Activated CD4-positive, alpha-beta memory T cell treated with anti-CD3 and anti-CD28 coated beads for 36 hours (primary cell): ENCODE measurements at places on chromosomes 2 and 18.

GRCh38 chr2:29743516-29743915, 177.9 kb downstream of the ALK start:
- DNase-seq = no peak

GRCh38 chr2:226256709-226257376, 542.8 kb downstream of the IRS1 start:
- no peak for DNase-seq

- DNase-seq = no peak
These were observed 597.3 kb downstream of the ERBB4 start for GRCh38 chr2:211941216-211941747.

DNA sequence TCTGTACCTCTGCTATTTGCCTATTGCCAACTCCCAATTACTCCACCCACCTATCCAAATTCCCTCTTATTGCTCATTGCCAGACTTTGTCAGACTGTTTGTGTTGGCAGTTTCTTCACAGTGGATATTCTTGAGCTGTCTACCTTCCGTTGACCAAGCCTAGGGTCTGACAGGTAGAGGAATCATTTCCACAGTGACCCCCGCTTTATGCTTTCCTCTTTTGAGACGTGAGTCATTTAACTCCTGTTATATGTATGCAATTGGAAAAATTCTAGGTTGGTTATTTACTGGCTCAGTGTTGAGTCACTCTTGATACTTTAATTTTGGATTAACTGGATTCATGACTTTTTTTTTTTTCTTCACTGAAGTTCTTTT, 187.7 kb downstream of the IRS1 start:
- DNase-seq = no peak

GRCh38 chr2:118807668-118808428, 39.6 kb downstream of the EN1 start:
- DNase-seq = no peak

GRCh38 chr18:78768656-78769501, 210.7 kb upstream of the SALL3 start:
- DNase-seq = no peak

DNA sequence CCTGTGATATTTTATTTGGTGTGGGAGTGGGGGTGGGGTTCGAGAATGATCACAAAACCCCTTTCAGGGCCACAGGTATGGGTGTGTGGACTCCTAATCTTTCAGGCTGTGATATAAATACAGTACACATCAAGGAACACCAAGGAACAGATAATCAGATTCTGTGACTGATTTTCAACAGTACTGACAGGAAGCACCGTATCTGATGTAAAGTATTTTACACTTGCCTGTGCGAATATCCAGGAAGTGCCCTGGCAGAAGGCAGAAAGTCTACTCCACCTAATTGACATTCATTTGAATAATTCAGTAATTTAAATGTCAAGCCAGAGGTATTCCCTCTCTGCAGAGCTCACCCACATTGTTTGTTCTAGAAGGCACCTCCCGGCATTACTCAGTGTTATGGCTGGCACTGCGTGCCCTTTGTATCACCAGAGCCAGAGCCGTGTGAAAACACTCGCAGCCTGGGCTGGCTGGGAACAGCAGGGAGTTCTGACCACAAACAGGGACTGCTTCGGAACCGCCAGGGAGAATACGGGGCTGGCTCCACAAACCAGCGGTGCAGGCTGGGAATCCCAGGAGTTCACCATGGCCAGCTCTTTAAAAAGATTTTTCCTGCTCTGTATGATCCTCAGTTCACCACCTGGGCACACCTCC, 91.8 kb downstream of the ACVR1 start:
- peak; percentile 26 for DNase-seq

GRCh38 chr2:234422981-234423431, 73.9 kb downstream of the ARL4C start:
- peak; percentile 77 for DNase-seq

- no peak for DNase-seq
These were observed 153.4 kb downstream of the SH3RF3 start for GRCh38 chr2:109282360-109282759.

DNA sequence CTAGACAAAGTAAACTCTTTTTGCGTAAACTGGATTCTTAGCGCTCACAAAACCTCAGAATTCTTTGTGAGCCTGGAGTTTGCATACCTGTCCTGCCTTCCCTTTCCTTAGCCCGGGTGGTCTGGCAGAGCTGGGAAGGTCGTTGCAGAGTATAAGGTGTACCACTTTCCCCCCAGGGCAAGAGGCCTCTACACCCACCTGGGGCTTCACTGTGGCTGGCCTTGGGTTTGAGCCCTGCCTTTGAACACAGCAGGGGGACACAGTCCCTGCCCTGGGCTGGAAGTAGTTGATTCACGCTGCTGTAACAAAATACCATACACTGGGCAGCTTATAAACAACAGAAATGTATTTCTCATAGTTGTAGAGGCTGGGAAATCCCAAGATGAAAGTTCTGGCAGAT, 133.9 kb downstream of the B3GNT2 start:
- no peak for DNase-seq

GRCh38 chr18:63316612-63317555, 2.7 kb downstream of the BCL2 start:
- DNase-seq = no peak

DNA sequence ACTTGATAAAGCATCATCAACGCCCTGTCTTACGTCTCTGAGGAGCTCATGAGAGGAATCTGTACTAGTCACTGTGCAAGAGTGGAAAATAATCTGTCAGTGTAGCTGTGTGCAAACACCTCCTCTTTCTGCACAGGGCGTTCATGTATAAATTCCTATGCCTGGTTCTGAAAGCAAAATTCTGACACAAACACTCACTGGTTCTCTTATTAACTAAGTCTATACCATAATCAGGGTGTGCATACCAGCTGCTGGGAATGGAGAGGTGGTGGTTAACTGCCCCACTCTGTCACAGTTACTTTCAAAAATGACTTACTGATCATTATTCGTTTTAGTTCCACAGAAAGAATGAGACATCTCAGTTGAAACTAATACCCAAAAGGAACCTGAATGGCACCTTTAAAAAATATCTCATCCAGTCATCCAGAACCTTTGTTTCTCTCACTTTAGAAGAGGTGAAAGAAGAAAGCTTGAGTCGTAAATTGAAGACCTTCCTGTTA, 35.7 kb downstream of the STK39 start:
- peak; percentile 76 for DNase-seq

DNA sequence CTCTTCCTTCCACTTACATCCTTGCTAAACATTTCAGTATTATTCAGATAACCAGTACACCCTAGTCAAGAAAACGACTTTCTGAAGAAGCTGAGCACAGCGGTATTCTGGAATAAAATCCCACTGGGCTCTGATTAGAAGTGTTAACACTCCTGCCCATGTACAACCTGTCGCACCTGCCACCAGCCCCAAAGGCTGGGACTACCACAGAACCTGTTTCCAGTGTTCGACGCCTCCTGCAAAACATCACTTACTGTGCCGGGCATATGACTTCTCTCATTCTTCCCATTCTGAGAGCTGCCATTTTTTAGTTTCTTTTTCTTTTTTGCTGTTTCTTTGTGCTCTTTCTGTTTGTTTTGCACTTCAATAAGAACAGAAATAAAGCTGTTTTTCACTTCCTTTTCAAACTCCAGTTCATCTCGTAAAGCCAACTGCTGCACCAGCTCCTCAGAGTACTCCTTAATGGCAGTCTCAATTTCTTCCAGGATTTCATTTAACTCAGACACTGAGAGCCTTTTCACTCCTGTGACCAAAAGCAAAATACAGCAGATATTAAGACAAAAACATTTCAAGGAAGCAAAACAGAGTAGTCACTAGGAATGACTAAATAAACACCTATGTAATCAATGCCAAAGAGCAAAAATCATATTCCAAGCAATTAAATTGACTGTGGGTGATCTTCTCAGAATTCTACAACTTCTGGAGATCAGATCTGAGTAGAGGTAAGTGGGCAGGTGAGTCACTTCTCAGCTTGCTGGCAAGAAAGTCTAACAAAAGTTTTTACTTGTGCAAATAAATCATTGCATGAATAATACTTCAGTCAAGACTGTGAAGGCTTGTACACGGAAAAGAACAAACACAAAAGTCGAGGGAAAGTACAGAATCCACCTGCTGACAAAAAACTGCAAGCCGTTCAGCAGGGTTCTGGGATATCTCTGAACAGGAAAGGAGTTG, 19.3 kb downstream of the FEZ2 start:
- DNase-seq = no peak

DNA sequence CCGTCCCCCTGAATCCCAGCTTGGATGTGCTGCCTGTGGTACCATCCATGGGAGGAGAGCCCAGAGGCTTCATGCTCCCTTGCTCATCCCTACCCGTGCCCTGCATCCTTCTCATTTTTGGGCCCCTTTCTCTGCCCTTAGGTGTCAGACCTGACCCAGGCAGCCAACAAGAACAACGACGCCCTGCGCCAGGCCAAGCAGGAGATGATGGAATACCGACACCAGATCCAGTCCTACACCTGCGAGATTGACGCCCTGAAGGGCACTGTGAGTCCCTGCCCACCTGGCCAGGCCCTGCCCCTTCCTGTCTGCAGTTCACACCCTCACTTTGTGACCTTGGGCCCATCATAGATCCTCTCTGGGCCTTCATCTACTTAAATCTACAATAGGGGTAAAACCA, 2.5 kb downstream of the DES start:
- DNase-seq = no peak

DNA sequence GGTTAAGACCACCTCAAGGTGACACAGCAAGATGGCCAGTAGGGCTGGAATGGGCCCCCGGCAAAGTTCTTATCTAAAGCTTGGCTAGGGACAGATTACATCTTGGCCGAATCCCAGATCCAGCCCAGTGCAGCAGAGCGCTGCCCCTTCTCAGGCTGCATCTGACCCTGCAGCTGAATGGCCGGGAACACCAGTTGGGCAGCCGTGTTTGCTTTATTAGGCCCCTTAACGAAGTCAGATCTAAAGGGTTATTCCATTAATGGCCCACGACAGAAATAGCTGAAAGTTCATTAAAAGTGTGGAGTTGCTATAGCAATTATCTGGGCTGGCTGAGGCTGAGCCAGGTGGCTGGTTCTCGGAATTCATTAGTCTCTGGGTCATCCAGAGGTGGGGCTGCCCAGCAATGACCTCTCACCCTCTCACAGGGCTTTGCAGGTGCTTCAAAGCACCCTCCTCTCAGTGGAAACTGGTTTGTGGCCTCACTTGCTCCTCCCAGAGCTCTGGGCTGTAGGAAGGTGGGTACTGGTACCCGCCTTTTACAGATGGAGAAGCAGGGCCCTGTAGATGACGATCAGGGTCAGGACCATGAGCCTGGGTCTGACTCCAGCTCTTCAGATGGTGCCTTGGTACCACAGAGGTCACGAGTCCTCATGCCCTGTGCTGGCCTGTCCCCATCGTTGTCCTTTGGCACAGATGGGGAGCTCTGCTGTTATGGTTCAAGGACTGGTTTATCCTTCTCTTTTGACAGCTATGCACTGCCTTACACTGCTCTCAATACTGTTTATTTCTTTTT, 68.8 kb downstream of the EMX1 start:
- DNase-seq = no peak
